Activated T-cell treated with anti-CD3 and anti-CD28 coated beads, Interleukin-2, amount 50 U/mL, for 72 hours (primary cell): ENCODE measurements at places on chromosomes 13 and 19. TPM values are rescaled to one million over a fixed set of nuclear protein-coding genes. Genes with fewer than 3 reads are reported as not detected.

- H3K27me3 ChIP-seq, result no peaks in the 10 kb centered on the region
- H3K27ac ChIP-seq, result no peak overlapping the region
- DNase-seq, result no peak
- peaks cover 30% of the 10 kb centered on the region for H3K4me1 ChIP-seq
- no peak overlapping the region for H3K4me3 ChIP-seq
Observed at GRCh38 chr13:108212886-108213285, 2.5 kb downstream of the LIG4 start.

DNA sequence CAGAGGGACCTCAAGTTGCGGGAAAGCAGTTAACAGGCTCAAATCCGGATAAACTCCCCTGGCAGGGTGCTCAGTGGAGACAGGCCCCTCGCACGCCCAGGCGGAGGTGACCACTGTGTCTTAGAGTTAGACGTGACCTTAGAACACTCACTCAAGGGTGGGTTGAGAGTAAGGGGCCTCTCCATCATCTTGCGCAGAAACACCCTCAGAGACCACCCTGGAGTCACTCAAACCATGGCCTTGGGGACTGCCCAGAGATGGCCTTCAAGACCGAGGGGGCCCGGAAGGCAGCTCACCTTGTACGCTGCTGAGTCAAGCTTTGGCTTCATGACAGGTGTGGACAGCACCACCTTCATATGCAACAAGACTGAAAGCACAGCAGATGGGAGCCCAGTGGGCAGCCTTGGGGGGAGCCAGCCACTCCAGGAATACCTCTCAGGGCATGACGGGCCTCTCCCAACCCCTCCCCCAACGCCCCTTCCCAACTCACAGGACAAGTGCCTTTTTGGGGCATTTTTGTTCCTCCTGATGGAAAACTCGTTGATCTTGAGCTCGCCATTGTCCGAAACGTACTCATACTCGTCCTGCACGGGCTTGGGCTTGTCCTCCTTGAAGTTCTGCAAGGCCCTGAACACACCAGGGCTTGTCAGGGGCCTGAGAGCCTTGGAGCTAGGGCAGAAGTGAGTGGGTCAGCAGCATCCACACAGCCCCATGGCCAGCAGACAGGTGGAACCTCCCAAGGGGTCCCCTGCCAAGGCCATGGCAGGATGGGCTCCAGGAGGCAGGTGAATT lies 229.2 kb downstream of the TUBA3C start:
- peaks cover 12% of the 10 kb centered on the region for H3K36me3 ChIP-seq
- no peak for DNase-seq
- no peaks in the 10 kb centered on the region for H3K27me3 ChIP-seq
- no peak overlapping the region for H3K27ac ChIP-seq

GRCh38 chr19:37227996-37228395 lies 10.0 kb downstream of the ZNF383 start:
- no peaks in the 10 kb centered on the region for H3K27me3 ChIP-seq
- peaks cover 56% of the 10 kb centered on the region for H3K36me3 ChIP-seq
- DNase-seq, result peak; percentile 33
- H3K27ac ChIP-seq, result no peak overlapping the region
- H3K4me3 ChIP-seq, result no peak overlapping the region
- H3K4me1 ChIP-seq, result no peaks in the 10 kb centered on the region

DNA sequence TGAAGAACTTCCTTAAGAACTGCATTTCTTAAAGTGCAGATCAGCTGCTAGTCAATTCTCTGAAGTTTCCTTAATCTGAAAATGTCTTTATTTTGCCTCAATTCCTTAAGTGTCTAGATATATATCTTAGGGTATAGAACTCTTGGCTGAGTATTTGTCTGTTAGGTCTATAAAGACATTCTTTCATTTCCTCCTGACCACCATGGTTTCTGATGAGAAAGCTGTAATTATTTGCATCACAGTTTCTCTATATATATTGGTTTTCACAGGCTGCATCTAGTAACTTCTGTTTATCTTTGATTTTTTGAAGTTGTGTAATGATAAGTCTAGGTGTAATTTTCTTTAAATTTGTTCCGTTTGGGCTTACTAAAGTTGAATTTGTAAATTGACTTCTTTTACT lies 15.2 kb downstream of the NDFIP2 start:
- peak overlapping the region; percentile 70 for H3K4me3 ChIP-seq
- peak overlapping the region; percentile 85 for H3K27ac ChIP-seq
- peaks cover 99% of the 10 kb centered on the region for H3K4me1 ChIP-seq

DNA sequence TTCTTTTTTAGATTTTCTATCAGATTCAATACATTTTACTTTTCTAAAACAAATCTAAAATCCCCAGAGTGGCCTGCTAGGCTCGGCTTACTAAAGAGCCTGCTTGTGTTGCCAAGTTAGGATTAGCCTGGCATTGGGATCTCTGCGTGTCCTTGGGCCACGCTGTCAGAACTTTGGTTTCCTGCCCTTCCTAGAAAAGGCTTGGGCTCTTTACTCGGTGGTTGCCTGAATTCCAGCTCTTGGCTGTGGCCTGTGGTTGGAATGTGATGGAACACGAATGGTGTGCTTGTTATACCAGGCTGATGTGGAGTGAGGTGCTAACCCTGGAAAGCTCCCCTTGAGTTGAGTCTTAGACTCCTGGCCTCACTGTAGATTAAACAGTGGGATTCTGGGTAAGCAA lies 8.5 kb downstream of the SPATA13 start:
- no peaks in the 10 kb centered on the region for H3K27me3 ChIP-seq
- DNase-seq, result no peak
- peaks cover 48% of the 10 kb centered on the region for H3K4me1 ChIP-seq
- H3K36me3 ChIP-seq, result peaks cover 21% of the 10 kb centered on the region

DNA sequence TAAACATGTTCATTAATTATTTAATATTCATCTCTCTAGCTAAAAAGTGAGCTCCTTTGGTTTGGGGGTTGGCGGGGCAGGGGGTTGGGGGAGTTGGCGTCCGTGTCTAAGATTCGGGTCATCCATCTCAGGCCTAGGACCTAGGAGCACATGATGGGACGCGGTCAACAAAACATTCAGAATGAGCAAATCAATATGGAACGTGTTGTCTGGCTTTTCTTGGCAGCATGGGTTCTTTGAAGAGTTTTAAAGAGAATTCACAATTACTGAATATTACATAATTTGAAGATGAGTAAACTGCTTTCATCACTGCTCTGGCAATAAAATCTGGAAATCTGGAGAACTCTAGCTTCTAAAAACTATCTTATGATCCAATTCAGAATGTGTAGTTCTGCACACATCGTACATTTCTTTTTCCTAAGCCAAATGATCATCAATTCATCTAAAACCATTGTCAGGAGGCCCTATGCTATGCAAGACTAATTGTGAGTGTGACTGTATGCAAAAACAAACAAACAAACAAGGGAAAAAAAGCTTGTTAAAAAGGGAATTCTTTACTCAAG lies 5.4 kb upstream of the ARGLU1 start:
- peaks cover 23% of the 10 kb centered on the region for H3K4me1 ChIP-seq
- H3K27ac ChIP-seq, result no peak overlapping the region
- H3K36me3 ChIP-seq, result peaks cover 2% of the 10 kb centered on the region

DNA sequence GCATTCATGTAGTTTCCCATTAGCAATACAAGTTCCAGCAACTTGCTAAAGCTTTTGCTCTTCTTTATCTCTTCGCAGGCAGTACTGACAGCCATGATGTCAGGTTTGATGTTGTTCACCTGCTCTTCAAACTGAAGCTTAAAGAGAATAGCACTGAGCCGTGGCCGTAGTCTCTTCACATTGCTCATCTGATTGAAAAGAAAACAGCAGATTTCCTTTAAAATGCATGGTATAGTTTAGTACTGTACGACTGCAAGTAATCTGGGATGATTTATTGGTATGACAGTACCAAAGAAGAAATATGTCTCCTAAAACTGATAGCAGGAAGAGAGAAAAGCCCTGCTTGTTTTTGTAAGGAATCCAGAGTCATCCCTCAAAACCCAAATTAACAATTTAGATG lies 284.4 kb downstream of the DIAPH3 start:
- H3K4me3 ChIP-seq, result no peak overlapping the region
- no peak for DNase-seq
- no peaks in the 10 kb centered on the region for H3K36me3 ChIP-seq
- no peak overlapping the region for H3K27ac ChIP-seq

- H3K36me3 ChIP-seq, result peaks cover 6% of the 10 kb centered on the region
- no peaks in the 10 kb centered on the region for H3K27me3 ChIP-seq
- peak; percentile 14 for DNase-seq
- H3K4me3 ChIP-seq, result peak overlapping the region; percentile 68
- H3K27ac ChIP-seq, result peak overlapping the region; percentile 21
Observed at GRCh38 chr13:73717632-73718031, 416.6 kb downstream of the KLF12 start.

- H3K36me3 ChIP-seq, result no peaks in the 10 kb centered on the region
- no peaks in the 10 kb centered on the region for H3K27me3 ChIP-seq
- H3K27ac ChIP-seq, result no peak overlapping the region
- peaks cover 20% of the 10 kb centered on the region for H3K4me1 ChIP-seq
- no peak overlapping the region for H3K4me3 ChIP-seq
Observed at GRCh38 chr19:29804493-29804892, 7.3 kb upstream of the CCNE1 start.

DNA sequence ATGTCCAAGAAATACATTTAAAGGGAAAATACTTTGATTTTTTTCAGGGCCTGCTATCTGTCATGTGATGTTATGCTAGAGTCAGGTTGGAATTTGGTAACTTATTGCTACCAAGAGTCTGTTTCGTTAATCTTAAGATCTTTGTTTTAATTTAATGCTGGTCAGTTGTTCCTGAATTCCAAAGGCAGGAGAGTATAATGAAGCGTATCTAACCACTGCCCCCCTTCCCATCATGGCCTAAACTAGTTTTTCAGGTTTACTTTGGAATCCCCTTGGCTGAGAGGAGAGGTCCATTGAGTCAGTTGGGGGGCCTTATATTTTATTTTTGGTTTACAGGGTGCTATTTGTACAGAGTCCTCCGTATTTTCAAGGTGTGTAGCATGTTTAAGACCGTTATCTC lies 116.3 kb upstream of the SLC7A1 start:
- H3K27me3 ChIP-seq, result no peaks in the 10 kb centered on the region
- DNase-seq, result no peak
- H3K27ac ChIP-seq, result no peak overlapping the region
- H3K36me3 ChIP-seq, result no peaks in the 10 kb centered on the region
- no peaks in the 10 kb centered on the region for H3K4me1 ChIP-seq

GRCh38 chr13:99698816-99699099 lies 197.5 kb downstream of the TM9SF2 start:
- H3K27ac ChIP-seq, result no peak overlapping the region
- H3K4me3 ChIP-seq, result no peak overlapping the region
- no peaks in the 10 kb centered on the region for H3K36me3 ChIP-seq
- no peak for DNase-seq
- no peaks in the 10 kb centered on the region for H3K27me3 ChIP-seq
- no peaks in the 10 kb centered on the region for H3K4me1 ChIP-seq

DNA sequence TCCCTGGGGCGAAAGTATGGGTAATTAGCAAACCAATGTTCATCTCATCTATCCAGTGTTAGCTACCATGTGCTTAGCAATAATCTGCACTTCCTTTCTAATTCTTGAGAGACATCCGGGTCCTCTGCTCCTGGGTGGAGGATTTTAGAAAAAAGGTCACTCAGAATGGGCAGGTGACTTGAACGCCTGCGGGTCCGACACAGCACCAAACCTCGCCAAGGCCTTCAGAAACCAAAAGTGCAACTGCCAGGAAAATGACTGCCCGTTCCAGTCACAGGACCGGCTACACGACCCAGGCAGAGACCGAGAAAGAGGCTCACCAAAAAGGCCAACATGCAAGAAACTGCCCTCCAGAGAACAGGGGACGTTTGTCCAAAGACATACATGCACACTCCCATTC lies 39.9 kb downstream of the ZNF146 start:
- H3K4me1 ChIP-seq, result no peaks in the 10 kb centered on the region
- peaks cover 10% of the 10 kb centered on the region for H3K36me3 ChIP-seq
- H3K27ac ChIP-seq, result no peak overlapping the region
- H3K4me3 ChIP-seq, result no peak overlapping the region

GRCh38 chr19:5026706-5027273 lies 57.9 kb downstream of the KDM4B start:
- no peaks in the 10 kb centered on the region for H3K36me3 ChIP-seq
- H3K4me1 ChIP-seq, result no peaks in the 10 kb centered on the region
- DNase-seq, result no peak
- H3K27ac ChIP-seq, result no peak overlapping the region
- H3K27me3 ChIP-seq, result no peaks in the 10 kb centered on the region
- H3K4me3 ChIP-seq, result no peak overlapping the region

DNA sequence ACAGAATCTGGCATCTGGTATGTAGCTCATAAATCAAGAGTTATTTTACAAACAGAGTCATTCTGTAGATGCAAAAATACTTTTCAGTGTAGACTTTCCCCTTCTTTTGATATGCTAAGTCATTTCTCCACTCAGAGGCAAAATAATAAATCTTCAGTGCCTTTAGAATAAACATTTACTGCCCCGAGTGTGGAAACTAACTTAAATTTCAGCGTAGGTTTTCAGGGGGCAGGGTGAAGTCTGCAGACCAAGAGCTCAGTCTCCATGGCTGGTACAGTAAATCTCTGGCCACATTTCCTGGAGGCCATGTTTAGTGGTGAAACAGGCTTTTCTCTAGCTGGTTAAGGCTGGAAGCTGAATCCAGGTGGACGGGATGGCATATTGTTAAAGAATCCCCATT lies 13.1 kb upstream of the ADPRHL1 start:
- no peak for DNase-seq
- H3K36me3 ChIP-seq, result peaks cover 4% of the 10 kb centered on the region
- H3K27ac ChIP-seq, result no peak overlapping the region
- H3K27me3 ChIP-seq, result no peaks in the 10 kb centered on the region

DNA sequence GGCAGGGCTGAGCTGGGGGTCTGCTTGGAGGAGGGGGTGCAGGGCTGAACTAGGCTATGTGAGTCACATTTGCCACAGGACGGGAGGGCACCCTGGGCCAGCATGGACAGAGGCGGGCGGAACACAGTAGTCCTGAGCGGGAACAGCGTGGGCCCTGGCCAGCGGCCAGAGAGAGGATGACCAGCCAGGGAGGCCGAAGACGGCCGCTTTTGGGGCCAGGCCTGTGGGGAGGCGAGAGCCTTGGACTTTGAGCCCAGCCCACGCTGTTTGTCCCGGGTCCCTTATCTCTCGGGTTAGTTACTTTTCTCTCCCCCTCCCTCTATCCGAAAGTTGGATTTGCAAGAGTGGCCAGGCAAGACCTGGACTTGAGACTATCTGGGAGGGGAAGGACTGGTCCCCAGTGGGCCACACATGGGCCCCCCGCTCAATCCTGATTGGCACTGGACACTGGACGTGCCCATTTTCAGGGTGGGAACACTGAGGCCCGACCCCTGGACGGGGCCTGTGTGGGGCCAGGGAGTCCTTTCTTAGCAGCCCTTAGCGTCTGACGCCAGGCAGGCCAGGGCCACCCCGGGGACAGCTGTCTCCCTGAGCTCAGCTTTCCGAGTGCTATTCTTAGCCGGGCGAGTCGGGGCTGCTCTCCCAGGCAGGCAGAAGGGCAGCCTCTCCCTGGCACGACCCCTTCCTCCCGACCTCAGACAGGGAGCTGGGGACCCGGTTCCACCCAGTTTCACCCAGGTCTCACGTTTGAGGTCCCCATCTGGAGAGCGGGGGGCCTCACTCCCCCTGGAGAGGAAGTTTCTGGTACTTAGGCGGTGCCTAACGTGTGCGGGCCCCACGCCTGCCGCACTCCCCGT lies 833 bp downstream of the GAMT start:
- H3K36me3 ChIP-seq, result peaks cover 3% of the 10 kb centered on the region
- DNase-seq, result peak; percentile 18
- peaks cover 7% of the 10 kb centered on the region for H3K27me3 ChIP-seq

Gene DLEU7
- not detected for total RNA-seq

Gene POLR2E
- total RNA-seq, result 179 TPM

Gene CCDC70
- not detected for total RNA-seq

Gene PLK5
- not detected for total RNA-seq

Gene PPP1R13L
- 22.7 TPM for total RNA-seq

Gene U2AF1L4
- total RNA-seq, result 71.0 TPM

Gene ADAT3
- 4.2 TPM for total RNA-seq
